Esophagus mucosa (tissue), 1 donor: ENCODE measurements at places on chromosomes 13 and 19. TPM values are rescaled to one million over a fixed set of nuclear protein-coding genes. Genes with fewer than 3 reads are reported as not detected.

Gene ZNF578
- total RNA-seq: 0.24 TPM

GRCh38 chr19:55492362-55492944, 4.2 kb downstream of the SSC5D start:
- peak; percentile 11 for ATAC-seq

- ATAC-seq: no peak
These were observed 59.8 kb downstream of the IPO5 start for GRCh38 chr13:98013241-98013640.

- ATAC-seq: no peak
These were observed 28.7 kb downstream of the ZMYM5 start for GRCh38 chr13:19834704-19835103.

Gene FAM83E
- total RNA-seq: 6.5 TPM

- ATAC-seq: peak; percentile 96
These were observed 26.4 kb upstream of the TPT1 start for GRCh38 chr13:45367358-45367757.

DNA sequence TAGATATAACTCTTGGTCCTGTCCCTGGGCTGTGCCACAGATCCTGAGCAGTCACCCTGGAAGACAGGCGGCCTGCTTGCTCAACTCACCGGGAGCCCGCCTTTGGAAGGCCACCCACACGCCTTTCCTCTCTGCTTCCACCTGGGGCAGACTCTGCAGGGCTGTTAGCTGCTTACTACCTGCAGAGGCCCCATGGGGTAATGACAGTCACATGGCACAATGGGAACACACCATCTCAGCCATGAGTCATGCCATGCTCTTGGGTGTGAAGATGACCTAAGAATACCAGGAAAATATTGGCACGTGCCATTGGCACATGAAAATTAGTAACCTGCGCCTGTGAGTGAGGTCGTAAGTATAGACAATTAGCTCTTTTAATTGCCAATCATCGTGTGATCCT, 108.6 kb downstream of the COL4A2 start:
- peak; percentile 79 for ATAC-seq

Gene SLITRK5
- total RNA-seq: 0.04 TPM

DNA sequence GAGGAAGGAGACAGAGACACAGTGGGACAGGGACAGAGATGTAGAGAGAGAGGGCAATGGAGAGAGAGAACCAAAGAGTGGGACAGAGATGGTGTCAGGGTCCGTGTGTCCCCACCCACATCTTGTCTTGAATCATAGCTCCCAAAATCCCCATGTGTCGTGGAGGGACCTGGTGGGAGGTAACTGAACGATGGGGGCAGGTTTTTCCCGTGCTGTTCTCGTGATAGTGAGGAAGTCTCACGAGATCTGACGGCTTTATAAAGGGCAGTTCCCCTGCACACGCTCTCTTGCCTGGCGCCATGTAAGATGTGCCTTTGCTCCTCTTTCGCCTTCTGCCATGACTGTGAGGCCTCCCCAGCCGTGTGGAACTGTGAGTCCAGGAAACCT, 7.5 kb upstream of the PLA2G4C start:
- ATAC-seq: no peak

DNA sequence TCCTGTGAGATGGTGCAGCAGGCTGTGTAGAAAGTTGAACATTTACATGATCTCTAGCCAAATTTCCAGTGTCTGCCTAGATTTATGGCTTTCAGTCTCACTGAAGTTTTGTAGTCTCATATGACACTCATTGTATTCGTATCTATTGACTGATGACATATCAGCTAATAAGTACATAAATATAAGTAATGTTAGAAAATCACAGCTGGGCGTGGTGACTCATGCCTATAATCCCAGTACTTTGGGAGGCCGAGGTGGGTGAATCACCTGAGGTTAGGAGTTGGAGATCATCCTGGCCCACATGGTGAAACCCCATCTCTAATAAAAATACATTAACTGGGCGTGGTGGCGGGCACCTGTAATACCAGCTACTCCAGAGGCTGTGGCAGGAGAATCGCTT, 54.7 kb upstream of the HTR2A start:
- ATAC-seq: peak; percentile 88

Gene C1QTNF9B
- total RNA-seq: not detected

DNA sequence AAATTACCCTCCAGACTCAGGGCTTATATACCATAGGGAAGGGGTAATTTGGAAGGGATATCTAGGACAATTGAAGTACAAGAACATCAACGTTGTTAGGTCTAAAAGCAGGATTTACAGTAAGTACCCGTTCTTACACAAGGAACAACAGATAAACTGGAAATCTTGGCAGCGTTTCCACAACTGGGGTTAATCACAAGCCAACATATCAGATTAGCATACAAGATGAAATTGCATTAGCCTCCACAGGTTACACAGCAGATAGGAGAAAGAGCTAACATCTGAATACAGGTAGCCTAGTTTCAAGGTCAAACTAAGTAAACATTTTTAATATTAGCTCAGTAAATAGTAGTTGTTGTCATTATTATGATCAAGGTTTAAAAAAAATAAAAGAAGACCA, 1214.0 kb upstream of the PCDH20 start:
- no peak for ATAC-seq

- ATAC-seq: peak; percentile 6
These were observed 675 bp upstream of the PGPEP1 start for GRCh38 chr19:18339723-18340122.

Gene ZNF132
- total RNA-seq: 1.0 TPM

DNA sequence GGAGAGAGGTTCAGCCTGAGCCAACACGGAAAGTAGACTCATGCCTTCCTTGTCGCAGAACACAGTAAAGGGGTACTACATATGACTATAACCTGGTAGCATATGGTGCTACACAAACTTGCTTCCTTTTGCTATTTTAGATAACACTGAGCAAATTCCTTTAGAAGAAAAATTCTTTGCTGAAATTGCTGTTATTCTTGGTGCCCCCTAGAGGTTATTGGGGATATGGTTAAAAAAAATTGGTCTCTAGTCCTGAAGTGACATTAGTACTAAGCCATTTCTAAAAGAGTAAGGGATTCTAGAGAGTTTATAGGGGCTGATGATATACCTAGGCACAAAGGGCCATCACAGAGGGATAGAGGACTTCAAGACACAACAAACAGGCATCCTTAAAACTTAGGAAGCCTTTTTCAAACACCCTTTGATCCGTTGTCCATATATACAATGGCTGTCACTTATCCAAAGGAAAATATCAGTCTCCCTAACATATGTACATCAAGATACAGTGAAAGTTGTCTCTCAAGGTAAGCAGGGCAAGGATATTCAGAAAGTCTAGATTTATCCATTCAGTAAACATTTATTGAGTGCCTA, 13.9 kb upstream of the HS6ST3 start:
- no peak for ATAC-seq

- ATAC-seq: peak; percentile 35
These were observed 22.9 kb downstream of the TLE2 start for GRCh38 chr19:3006075-3006767.

DNA sequence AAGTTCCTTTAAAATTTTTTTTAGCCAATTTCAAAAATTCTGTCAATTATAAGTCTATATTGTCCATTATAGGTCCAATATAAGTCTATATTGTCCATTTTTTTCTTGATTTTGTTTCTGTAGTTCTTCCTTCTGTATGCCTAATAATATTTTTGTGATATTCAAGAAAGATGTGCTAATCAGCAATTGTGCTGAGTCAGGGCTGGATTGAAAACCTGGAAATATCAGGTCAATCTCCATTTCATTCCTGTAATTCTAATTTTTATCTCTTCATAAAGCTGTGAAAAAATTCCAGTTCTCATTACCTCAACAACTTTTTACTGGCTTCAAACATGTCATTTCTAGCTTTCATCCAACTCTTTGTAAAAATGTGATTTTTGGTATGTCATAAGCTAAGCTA, 353.7 kb downstream of the SLITRK6 start:
- ATAC-seq: no peak

- ATAC-seq: no peak
These were observed 601.8 kb downstream of the SLITRK6 start for GRCh38 chr13:85197431-85197830.

DNA sequence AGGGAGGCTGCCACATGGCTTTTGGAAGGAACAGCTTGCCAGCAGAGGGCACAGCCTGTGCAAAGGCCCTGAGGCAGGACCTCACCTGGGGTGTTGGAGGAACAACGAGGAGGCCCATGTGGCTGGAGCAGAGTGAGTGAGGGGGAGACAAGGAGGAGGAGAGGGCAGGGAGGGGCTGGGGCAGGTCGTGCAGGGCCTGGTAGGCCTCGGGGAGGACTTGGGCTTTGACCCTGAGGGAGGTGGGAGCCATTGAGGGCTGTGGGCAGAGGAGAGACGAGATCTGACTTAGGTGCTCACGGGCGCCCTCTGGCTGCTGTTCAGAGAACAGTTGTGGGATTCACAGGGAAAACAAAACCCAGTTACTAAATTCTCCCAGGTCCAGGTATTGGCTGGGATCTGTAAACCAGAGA, 25.2 kb downstream of the ZNRF4 start:
- peak; percentile 21 for ATAC-seq

- no peak for ATAC-seq
These were observed 57.8 kb downstream of the GGACT start for GRCh38 chr13:100530671-100531213.

Gene PVR
- 11.8 TPM for total RNA-seq
